ENCODE measurements at places on chromosomes 1 and 21.

- no peak for DNase-seq
Measured at GRCh38 chr1:183769956-183770815, 34.7 kb upstream of the RGL1 start.

- DNase-seq: peak; percentile 47
Measured at GRCh38 chr1:63592536-63593302, 492 bp upstream of the PGM1 start.

- no peak for DNase-seq
Measured at GRCh38 chr1:89802841-89803240, 18.0 kb upstream of the LRRC8D start.

DNA sequence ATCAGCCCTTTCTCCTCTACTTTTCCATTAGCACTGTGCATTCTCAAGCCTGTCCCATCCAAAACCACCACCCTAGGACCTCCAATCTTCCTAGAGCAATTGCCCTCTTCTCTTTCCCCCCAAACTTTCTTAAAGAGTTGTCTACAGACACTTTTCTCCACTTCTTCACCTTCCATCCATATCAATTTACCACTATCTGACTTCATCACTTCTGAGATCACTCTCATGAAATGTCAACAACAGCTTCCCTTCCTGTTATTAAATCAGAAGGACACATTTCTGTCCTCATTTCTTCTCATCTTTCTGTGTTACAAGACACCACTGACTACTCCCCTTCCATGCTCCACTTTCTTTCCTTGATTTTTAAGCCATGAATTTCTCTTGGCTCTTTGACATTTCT, 36.0 kb upstream of the CFAP298 start:
- DNase-seq: no peak

DNA sequence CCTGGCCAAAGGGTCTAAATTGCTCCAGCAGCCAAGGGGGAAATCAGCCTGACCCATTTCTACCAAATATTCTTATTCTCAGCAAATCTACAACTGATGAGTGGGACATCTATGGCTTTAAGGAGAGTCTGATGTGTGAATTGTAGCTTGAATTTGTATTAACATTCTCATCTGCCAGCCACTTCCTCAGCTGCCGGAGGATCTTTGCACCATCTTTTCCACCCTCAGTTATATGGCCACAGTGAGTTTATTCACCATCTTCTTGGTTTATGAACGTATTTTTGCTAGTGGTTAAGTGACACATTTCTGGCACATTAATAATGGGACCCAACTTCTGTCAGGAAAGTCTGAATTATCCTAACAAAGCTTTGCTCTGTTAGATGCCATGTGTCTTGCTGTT, 69.6 kb downstream of the COLGALT2 start:
- peak; percentile 9 for DNase-seq

GRCh38 chr1:46705408-46705807, 13.5 kb downstream of the EFCAB14 start:
- DNase-seq: no peak

Data from CD4-positive, alpha-beta T cell treated with Interleukin-12 subunit alpha and Interleukin-12 subunit beta, for 1 hour (primary cell).